ENCODE measurements at places on chromosomes 4 and X.

DNA sequence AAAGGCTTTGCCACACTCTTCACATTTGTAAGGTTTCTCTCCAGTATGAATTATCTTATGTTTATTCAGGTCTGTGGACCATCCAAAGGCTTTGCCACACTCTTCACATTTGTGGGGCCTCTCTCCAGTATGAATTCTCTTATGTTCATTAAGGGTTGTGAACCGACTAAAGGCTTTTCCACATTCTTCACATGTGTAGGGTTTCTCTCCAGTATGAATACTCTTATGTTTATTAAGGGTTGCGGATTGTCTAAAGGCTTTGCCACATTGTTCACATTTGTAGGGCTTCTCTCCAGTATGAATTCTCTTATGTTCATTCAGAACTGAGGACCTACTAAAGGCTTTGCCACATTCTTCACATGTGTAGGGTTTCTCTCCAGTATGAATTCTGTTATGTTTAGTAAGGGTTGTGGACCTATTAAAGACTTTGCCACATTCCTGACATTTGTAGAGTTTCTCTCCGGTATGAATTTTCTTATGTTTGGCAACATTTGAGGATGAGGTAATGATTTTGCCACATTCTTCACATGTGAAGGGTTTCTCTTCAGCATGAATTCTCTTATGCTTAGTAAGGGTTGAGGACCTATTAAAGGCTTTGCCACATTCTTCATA is 33.7 kb downstream of the ZNF732 start:
- H3K27ac ChIP-seq = no peak overlapping the region
- H3K4me1 ChIP-seq = no peaks in the 10 kb centered on the region
- no peaks in the 10 kb centered on the region for H3K27me3 ChIP-seq

DNA sequence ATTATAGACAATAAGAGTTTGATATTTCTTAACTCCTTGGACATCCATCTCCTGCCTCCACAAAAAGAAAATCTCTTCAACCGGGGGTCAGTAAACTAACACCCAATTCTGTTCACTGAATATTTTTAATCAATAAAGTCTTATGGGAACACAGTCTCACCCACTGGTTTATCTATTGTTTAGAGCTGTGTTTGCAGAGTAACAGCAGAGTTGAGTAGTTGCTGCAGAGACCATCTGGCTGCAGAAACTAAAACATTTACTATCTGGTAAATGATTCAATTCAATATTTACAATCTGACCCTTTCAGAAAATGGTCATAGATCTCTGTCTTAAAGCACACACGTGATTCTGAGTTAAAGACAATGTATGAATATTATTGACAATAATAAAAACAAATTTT is 94.0 kb downstream of the TMA16 start:
- H3K4me3 ChIP-seq = no peak overlapping the region
- DNase-seq = no peak
- H3K36me3 ChIP-seq = no peaks in the 10 kb centered on the region
- no peak overlapping the region for H3K27ac ChIP-seq

- H3K4me1 ChIP-seq = peaks cover 78% of the 10 kb centered on the region
- peak overlapping the region; percentile 57 for H3K27ac ChIP-seq
- DNase-seq = no peak
Measured at GRCh38 chr4:15010038-15010585, 7.8 kb downstream of the CPEB2 start.

GRCh38 chrX:130012683-130013082 is 30.2 kb downstream of the BCORL1 start:
- no peak overlapping the region for H3K27ac ChIP-seq
- no peaks in the 10 kb centered on the region for H3K27me3 ChIP-seq
- no peak for DNase-seq
- H3K4me1 ChIP-seq = no peaks in the 10 kb centered on the region

DNA sequence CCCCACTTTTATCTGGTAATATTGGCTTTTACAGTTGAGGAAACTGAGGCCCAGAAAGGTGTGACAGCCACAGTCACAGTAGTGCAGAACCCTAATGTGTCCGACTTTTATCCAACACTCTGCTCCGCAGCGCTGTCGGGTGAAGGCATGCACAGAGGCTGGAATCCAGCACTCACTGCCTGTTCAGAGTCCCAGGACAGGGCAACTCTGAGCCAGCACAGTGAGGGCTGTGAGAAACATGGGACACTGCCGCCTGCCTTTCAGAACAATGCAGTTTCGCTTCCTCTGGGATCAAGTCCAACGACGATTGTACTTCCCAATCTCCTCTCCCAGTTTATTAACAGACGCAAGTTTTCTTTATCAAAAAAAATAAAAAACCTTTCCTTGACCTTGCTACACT is 41.9 kb upstream of the PDGFRA start:
- no peak overlapping the region for H3K4me3 ChIP-seq
- no peaks in the 10 kb centered on the region for H3K4me1 ChIP-seq
- H3K36me3 ChIP-seq = no peaks in the 10 kb centered on the region
- no peak for DNase-seq
- H3K27me3 ChIP-seq = no peaks in the 10 kb centered on the region

GRCh38 chr4:106269711-106270110 is 46.3 kb downstream of the TBCK start:
- no peaks in the 10 kb centered on the region for H3K27me3 ChIP-seq
- no peaks in the 10 kb centered on the region for H3K36me3 ChIP-seq
- H3K27ac ChIP-seq = no peak overlapping the region

DNA sequence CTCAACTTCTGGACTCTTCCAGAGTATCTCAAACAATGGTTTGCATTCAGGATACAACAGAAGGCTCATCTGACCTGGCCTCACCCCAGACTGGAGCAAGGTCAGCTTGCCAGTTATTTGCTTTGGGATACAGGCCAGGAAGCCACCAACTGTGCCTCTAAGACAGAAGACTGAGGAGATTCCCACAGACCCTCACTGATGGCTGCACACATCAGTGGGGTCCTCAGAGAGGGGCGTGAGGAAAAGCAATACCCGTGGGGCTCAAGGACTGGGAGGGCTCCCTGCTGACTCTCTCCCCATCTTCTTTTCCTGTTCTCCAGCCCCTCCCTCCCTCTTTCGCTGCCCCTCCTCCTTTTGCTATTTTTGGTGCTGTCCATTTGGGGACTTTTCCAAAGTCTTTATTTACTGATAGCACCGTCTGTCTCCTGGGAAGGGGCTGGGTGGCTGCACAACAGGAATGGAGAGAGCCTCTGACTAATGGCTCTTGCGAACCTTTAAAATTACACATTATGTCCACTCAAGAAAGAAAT is 23.2 kb downstream of the RELL1 start:
- H3K27me3 ChIP-seq = no peaks in the 10 kb centered on the region
- H3K27ac ChIP-seq = peak overlapping the region; percentile 64
- no peak for DNase-seq
- H3K4me3 ChIP-seq = no peak overlapping the region
- no peaks in the 10 kb centered on the region for H3K36me3 ChIP-seq
- peaks cover 83% of the 10 kb centered on the region for H3K4me1 ChIP-seq

DNA sequence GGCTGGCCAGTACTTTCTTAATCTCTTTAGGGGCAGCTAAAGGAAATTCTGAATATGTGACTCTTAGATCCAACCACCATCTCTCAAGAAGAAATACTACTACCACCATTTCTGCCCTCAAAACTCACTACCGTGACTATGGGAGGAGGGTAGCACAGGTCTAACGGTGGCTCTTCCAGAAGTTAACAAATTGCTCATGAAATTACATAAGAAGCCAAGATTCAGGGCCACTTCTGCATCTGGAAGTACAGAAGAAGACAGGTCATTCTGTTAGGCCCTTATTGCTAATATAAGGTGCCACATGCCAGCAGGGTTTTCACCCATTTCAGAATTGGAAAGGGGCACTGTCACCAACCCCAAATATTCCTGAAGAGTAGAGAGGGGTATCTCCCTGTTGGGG is 19.6 kb upstream of the NKRF start:
- H3K4me1 ChIP-seq = peaks cover 6% of the 10 kb centered on the region
- peaks cover 11% of the 10 kb centered on the region for H3K36me3 ChIP-seq
- no peaks in the 10 kb centered on the region for H3K27me3 ChIP-seq
- H3K4me3 ChIP-seq = no peak overlapping the region

DNA sequence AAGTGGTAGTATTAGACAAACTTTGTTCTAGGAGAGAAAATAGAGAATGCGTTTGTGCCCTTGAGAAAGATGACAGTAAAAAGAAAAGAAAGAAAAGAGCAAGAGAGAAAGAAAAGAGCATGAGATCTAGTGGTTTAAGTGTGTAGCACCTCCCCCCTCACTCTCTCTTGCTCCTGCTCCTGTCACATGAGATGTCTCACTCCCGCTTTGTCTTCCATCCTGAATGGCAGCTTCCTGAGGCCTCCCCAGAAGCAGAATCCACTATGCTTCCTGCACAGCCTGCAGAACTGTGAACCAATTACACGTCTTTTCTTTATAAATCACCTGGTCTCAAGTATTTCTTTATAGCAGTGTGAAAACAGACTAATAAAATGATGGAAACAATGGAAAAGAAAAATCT is 499.6 kb downstream of the ACTRT1 start:
- DNase-seq = no peak
- no peak overlapping the region for H3K27ac ChIP-seq
- H3K4me1 ChIP-seq = no peaks in the 10 kb centered on the region
- H3K36me3 ChIP-seq = no peaks in the 10 kb centered on the region
- no peaks in the 10 kb centered on the region for H3K27me3 ChIP-seq

DNA sequence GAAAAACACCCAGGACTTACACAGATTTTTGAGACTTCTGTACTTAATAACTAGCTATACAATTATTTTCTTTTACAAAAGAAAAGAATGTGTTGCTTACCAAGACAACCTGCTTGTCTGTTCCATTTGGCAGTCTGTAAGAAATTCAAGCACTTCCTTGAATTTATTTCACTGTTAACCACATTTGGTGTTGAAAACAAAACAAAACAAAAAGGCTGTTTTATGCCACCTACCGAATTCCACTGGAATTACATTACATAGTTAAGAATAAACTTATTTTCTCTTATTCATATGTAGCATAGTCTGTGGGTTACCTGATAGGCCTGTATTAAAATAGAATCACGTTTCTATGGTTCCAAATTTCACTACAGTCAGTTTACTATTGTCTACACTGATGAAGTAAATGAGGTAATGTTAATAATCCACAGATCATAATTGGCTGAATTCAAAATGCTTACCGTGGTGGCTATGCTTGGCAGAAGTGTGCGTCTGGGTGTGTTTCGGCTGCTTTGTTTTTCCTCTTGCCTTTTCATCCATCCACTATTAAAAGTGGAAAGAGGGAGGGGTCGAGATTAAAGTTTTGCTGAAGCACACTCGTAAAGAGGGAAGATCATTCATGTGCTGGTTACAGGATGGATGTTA is at the start of gene TLR1:
Gene TLR1 (minus strand): TSS at position 138 of the 642 bp plus-strand sequence. CDS start 5,960 bp downstream, outside the sequence.
- H3K27me3 ChIP-seq = no peaks in the 10 kb centered on the region
- no peaks in the 10 kb centered on the region for H3K4me1 ChIP-seq
- peak within 1 kb of the TSS; percentile 77 for H3K27ac ChIP-seq
- H3K4me3 ChIP-seq = peak within 1 kb of the TSS; percentile 42
- H3K36me3 ChIP-seq = no peaks in the 10 kb centered on the region

DNA sequence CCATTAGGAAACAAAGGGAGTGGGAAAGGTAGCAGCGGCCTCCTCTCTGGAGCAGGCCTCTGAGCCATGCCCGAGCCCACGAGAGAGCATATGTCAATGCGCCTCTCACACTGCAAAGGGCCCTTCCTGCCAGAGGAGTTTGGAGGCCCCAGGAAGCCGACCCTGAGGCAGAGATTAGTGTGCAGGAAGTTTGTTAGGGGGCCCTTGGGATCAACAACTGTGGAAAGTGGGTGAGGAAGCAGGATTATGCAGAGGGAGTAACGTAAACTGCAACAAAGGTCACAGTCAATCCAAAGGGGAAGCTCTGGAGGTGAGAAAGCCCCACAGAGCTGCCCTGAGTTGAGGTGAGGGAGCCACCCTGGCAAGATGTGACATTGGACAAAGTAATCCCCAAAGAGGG is 17.4 kb downstream of the RTL5 start:
- no peak for DNase-seq
- no peaks in the 10 kb centered on the region for H3K4me1 ChIP-seq
- no peaks in the 10 kb centered on the region for H3K27me3 ChIP-seq
- H3K27ac ChIP-seq = peak overlapping the region; percentile 11
- no peak overlapping the region for H3K4me3 ChIP-seq

- H3K4me1 ChIP-seq = no peaks in the 10 kb centered on the region
- H3K4me3 ChIP-seq = no peak overlapping the region
Measured at GRCh38 chrX:150150076-150150779, 211.9 kb upstream of the EOLA2 start.

- H3K4me1 ChIP-seq = no peaks in the 10 kb centered on the region
- no peak overlapping the region for H3K4me3 ChIP-seq
- H3K27me3 ChIP-seq = no peaks in the 10 kb centered on the region
- no peak for DNase-seq
- H3K36me3 ChIP-seq = no peaks in the 10 kb centered on the region
Measured at GRCh38 chr4:188305690-188306089, 166.4 kb downstream of the TRIML1 start.

GRCh38 chr4:110196206-110196870 is 2.1 kb downstream of the ELOVL6 start:
- DNase-seq = no peak
- peak overlapping the region; percentile 93 for H3K27ac ChIP-seq
- no peaks in the 10 kb centered on the region for H3K27me3 ChIP-seq
- no peaks in the 10 kb centered on the region for H3K4me1 ChIP-seq
- peak overlapping the region; percentile 91 for H3K4me3 ChIP-seq

DNA sequence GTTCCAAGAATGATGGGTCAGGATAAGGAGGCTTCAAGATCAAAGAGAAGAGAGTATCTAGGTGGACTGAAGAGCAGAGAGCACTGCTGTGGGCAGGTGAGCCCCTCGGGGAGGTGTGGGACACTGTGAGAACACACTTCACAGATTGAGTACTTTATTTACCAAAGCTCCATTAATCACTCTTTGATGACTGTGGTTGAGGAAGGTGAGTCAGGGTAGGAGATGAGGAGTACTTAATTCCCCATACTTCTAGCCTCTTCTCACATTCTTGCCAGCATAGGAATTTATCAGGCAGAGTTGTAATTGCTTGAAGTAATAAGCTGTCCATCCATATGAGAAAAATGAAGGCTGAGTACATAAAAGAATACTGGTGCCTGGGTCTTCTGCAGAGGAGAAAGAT is 375.3 kb downstream of the PCDH10 start:
- no peak for DNase-seq
- H3K27me3 ChIP-seq = no peaks in the 10 kb centered on the region
- H3K36me3 ChIP-seq = no peaks in the 10 kb centered on the region
- H3K27ac ChIP-seq = no peak overlapping the region
- H3K4me1 ChIP-seq = no peaks in the 10 kb centered on the region
